ENCODE measurements at places on chromosomes 5 and 9.

DNA sequence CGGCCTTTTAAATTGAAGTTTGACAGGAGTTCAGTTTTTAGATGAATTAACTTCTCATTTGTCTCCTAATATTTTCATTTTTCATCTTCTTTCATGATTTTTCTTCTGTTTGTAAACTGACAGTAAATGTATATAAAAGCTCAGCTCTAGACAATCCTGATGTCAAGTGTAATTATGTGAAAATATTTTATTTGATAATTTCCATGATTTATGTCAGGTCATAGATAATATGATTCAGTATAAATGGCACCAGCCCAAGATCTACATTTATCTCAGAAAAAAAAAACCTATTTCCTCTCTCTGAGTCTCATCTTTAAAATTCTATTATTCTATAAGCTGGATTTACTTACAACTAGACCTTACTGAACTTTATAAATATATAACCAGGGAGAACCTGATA, 115.7 kb downstream of the MUSK start:
- DNase-seq, result no peak

GRCh38 chr5:123365156-123365555, 58.0 kb downstream of the CEP120 start:
- no peak for DNase-seq

GRCh38 chr9:127196826-127197145, 67.8 kb upstream of the GARNL3 start:
- DNase-seq, result no peak

GRCh38 chr5:68720884-68721610, 372.8 kb upstream of the SLC30A5 start:
- no peak for DNase-seq

GRCh38 chr9:136061405-136061804, 33.7 kb downstream of the NACC2 start:
- DNase-seq, result no peak

GRCh38 chr5:36414869-36415282, 113.2 kb upstream of the RANBP3L start:
- DNase-seq, result no peak

GRCh38 chr9:36946653-36947052, 87.4 kb downstream of the PAX5 start:
- no peak for DNase-seq

DNA sequence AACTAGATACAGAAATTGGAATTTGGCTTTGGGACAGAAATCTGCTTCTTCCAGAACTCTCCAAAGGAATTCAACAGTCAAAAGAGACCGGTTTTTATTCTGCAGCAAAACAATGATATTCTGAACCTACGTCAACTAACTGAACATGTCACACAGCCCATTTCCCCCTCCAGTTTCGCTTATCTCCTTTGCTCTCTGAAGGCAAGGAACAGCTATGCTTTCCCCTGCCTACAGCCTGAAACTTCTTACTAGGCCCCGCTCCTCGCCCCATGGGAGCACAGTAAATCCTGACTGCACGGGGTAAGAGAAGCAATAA, 488 bp downstream of the SKIC3 start:
- DNase-seq, result no peak

DNA sequence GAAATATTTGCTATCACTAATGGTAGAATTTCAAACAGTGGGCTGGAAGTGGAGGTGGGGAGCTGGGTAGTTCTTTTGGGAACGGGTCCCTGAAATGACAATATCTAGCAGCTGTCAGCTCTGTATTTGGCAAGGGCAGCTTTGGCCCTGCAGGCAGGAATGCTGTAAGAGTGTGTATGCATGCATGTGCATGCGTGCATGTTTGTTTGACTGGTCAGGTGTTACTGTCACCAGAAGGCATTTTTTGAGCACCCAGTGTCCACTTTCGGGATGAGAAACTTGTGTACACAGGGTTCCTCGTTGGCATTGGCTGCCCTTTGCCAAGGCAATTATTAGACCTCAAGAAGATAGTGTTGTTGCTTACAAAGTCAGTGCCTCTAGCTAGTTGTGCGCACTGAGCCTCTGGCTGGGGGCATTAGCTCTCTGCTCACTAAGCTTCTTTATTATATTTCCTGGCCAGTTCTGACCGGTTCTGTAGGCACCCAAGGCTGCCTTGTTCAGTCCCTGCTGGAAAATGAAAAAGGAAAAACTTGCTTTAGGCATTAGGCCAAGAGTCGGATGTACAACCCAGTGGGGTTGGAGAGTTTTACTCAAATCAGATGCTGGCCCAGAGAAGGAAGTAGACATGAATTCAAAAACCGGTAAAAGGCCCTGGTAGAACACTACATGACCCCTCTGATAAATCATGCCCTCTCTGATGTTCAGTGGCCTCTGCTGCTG, 2.0 kb downstream of the CYFIP2 start:
- no peak for DNase-seq

DNA sequence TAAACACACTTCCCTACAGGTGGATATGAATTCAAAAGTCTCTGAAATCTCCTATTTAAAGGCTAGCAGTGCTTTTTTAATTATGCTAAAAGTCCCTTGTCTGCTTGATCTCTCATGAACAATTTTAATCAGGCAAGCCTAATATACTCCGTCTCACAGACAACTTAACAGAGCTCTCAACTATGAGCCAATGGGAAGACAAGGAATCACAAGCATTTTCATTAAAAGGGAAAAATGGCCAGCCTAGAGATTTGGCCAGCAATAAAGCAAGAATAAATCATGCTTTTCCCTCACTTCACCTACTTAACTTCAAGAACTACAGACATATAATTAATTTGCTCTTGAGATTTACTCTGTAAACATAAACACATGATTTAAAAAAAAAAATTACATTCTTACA, 78.0 kb downstream of the RFX3 start:
- no peak for DNase-seq

DNA sequence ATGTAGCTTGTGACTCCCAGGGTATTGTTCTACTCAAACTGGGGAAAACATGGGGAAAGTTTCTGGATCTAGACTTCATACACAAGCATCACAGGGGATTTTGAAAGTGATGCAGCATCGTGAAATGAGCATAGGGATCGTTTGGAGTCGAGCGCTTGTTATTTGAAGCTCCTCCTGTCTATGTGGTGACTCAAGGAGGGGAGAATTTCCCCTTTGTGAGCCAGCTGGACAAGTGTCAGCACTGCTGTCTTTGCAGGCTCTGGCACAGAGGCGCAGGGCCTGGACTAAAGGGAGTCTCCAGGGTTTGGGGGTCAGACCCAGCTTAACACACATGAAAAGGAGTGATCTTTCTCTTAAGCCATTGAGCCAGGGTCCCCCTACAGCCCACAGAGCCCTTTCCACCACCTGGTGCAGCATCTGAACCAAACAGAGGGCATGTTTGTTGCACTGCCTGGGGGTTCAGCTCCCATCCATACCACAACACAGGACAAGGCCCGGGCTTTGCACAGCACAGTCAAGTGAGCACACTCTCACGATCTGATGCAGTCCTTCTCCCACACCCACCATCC, 51.0 kb downstream of the IRF1 start:
- peak; percentile 58 for DNase-seq

DNA sequence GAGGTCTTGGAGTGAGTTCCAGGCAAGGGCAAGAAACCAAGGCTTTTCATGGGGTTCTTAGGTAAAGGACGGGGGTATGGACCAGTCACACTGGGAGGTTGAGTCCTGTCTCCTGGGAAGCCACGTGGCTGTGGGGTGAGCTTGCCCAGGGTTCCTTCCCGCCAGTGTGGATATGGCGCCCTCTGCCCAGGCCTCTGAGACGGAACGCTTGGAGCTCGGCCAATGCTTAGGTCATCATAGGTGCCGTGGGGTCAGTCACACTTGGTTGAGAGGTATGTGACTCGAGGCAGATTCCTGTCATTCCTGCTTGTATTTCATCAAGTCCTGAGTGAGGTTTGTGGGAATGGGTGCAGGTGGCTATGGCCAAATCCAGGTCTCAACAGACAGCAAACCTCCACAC, 46.2 kb downstream of the TENT4A start:
- no peak for DNase-seq

DNA sequence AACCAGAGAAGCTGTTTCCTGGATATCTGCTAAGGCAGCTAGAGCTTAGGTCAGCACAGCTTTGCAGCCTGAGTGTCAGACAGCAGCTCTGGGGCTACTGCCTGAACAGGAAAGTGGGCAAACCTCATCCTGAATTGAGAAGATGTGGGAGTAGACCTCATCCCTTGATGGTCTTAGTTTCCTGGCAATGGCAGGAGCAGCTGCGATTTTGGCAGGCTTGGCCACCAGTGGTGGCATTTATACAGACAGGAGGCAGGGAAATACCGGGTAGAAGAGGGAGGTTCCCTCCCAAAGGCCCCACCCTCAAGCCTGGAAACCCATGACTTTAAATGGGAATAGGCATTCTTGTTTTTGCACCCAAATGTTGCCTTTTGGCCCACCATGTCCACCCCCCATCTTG, 69.7 kb downstream of the LIX1 start:
- no peak for DNase-seq

DNA sequence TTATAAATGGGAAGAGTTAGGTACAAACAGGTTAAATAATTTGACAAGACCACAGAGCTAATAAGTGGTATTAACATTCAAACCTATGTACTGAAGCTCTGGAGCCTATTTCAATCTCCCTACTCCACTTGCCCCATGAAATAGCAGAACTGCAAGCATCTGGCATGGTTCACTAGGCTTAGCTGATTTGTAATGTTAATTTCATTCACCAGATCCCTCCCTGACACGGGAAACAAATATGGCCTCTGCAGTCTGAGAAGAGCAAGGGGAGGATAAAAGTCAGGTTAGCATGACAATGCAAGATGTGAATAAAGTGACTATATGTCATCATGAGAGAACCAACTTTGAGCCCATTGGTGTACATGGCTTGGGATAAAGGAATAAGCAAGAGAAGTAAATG, 428.8 kb downstream of the BRINP1 start:
- no peak for DNase-seq

- DNase-seq, result no peak
Observed at GRCh38 chr5:122129306-122129705, at the start of gene ZNF474. ZNF474 (plus strand) TSS chr5:122129546; CDS start chr5:122151991, 22,445 bp downstream.

DNA sequence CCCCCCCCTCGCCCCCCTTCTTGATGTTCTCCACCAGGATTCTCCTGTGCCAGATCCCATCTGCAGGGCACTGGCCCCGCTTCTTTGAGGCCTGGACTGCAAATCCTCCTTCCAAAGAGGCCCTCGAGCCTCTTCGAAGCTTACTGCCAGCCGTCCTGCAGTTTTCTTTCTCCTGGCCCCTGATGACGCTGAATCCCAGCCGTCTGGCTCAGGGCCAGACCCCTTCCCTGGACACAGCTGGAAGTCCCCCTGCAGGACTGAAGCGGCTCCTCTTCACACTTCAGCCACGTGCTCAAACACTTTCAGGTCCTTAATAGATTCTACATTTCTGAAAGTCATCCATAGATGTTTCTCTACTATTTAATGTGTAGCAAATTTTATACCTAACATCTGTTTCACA, 121.5 kb downstream of the EHMT1 start:
- no peak for DNase-seq

GRCh38 chr5:128111818-128112448, 28.4 kb downstream of the SLC12A2 start:
- no peak for DNase-seq

DNA sequence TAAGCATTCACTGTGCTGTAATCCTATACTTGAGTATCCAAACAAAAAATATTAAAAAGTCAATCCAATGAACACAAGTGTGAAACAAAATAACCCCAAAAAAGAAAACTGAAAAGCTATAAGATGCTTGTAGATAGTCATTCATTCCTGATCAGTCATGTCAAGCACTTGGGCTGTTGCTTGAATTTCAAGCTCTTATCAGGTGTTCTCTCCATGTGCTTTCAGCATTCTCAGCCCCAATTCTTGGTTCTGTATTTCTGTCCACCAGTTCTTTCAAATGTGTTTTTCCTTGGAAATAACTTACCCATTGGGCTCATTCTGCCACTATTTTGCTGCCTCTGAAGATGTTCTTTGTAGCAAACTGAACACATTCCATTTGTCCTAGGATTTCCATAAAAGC, 4.7 kb downstream of the ZFAND5 start:
- no peak for DNase-seq

- no peak for DNase-seq
Observed at GRCh38 chr9:119310741-119311140, 58.5 kb downstream of the BRINP1 start.

DNA sequence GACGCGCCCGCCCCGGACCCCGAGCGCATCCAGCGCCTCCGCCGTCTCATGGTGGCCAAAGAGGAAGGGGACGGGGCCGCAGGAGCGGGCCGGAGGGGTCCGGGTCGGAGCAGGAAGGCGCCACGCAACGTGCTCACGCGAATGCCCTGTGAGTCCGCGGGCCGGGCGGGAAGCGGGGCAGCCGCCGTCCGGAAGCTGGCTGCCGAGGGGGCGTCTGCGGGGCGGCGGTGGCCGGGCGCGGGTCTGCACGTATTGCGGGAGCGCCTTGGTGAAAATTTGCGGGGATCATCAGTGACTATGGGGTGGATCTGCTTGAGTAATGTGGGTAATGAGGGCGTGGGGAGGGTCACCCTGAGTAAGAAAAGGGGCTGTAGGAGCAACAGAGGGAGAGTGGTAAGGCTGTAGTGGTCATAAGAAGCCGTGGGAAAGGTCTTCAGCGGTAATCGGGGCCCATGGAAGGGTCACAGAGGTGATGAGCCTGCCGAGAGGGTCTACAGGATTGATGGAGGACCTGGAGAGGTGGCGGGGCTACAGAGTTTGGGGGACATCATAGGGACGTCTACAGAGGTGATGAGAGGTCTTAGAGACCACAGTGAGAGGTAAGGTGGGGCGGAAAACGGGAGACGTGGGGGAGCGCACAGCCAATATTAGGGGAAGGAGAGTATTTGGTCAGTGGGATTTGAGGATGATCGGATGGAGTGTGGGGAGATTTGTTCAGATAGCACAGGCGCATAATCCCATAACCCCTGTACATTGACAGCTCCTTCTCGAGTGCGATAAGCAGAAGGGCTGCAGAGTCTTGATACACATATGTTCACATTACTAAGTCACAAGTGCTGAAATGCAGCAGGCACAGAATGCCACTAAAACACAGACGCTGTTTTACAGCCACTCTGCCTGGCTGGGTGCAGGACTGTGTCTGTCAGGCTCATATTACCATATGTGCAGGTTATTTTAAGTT, 819 bp downstream of the LSM11 start:
- DNase-seq, result peak; percentile 70

- DNase-seq, result no peak
Observed at GRCh38 chr5:32589942-32590869, 4.8 kb downstream of the SUB1 start.

GRCh38 chr5:138102454-138103318, 18.9 kb downstream of the WNT8A start:
- no peak for DNase-seq

DNA sequence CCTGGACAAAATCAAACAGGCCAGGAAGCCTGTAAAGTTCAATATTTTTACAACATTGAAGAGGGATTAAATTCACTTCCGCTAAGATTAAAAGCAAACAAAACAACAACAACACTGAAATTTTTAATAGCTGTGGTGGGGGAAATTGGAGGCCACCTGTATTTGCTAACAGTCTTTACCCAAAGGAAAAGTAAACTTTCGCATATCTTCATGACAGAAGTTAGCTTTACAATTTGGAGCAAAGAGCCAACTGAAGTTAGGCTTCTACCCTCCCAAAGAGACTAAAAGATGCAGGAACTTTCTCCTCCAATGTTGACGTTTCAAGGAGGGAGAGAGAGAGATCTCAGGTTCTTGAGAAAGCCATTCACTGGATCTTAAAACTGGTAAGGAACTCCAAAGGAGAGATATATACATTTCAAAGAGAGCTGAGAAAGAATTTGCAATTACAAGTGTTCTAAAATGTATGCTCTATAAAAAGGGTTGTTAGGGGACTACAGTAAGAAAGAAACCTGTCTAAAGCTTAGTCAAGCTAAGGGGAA, 349.2 kb upstream of the CDH9 start:
- no peak for DNase-seq

All from activated CD8-positive, alpha-beta memory T cell treated with anti-CD3 and anti-CD28 coated beads for 24 hours (primary cell).